ENCODE measurements at places on chromosomes 2 and 18.

DNA sequence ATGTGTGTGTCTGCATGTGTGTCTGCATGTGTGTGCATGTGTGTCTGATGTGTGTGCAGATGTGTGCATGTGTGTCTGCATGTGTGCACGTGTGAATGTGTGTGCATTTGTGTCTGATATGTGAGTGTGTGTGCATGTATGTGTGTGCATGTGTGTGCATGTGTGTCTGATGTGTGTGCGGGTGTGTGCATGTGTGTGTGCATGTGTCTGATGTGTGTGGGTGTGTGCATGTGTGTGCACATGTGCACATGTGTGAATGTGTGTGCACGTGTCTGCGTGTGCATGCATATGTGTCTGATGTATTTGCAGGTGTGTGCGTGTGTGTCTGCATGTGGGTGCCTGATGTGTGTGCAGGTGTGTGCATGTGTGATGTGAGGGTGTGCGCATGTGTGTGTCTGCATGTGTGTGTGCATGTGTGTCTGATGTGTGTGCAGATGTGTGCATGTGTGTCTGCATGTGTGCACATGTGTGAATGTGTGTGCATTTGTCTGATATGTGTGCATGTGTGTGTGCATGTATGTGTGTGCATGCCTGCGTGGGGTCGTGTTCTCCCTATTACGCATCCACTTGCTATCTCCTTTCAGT, 470.1 kb upstream of the HS6ST1 start:
- DNase-seq, result no peak

GRCh38 chr2:126877861-126878565, 20.7 kb upstream of the TEX51 start:
- DNase-seq, result no peak

- DNase-seq, result no peak
Observed at GRCh38 chr2:137262594-137262993, 497.2 kb downstream of the THSD7B start.

GRCh38 chr18:50790948-50791347, 28.9 kb downstream of the MRO start:
- no peak for DNase-seq

DNA sequence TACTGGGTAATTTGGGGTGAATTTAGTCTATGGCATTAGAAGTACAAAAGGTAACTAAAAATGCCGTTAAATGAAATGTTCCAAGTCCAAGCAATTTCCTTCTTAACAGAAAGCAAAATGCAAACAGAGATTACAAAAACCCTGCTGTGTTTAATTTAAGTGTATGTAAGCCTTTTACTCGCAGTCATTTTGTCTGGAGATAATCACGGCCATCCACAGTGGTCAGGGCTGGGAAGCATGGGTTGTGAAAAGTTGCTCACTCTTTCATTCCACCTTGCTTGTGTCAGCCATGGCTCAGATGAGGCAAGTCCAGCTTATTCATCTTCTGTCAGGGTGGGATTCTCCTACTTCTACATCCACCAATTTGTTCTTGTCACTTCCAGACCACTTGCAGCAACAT, 983.6 kb upstream of the ZEB2 start:
- no peak for DNase-seq

DNA sequence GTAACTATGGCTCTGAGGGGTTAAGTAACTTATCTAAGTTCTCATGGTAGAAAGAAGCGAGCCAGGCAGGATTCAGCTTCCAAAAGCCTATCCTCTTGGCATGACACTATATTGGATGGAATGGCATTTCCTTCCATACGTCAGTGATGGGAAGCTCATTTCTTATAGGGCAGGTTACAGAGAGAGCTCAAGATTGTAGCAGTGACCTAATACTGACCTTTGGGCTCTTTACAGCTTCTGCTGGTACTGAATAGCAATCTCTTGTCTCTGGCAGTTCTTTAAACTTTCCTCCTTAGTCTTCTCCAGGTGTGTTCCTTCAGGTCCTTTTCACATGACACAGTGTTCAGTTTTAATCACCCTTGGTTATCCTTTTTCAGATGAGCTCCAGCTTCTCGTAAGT, 133.0 kb downstream of the HRH4 start:
- no peak for DNase-seq

GRCh38 chr18:77127769-77128671, 4.6 kb downstream of the MBP start:
- DNase-seq, result no peak

DNA sequence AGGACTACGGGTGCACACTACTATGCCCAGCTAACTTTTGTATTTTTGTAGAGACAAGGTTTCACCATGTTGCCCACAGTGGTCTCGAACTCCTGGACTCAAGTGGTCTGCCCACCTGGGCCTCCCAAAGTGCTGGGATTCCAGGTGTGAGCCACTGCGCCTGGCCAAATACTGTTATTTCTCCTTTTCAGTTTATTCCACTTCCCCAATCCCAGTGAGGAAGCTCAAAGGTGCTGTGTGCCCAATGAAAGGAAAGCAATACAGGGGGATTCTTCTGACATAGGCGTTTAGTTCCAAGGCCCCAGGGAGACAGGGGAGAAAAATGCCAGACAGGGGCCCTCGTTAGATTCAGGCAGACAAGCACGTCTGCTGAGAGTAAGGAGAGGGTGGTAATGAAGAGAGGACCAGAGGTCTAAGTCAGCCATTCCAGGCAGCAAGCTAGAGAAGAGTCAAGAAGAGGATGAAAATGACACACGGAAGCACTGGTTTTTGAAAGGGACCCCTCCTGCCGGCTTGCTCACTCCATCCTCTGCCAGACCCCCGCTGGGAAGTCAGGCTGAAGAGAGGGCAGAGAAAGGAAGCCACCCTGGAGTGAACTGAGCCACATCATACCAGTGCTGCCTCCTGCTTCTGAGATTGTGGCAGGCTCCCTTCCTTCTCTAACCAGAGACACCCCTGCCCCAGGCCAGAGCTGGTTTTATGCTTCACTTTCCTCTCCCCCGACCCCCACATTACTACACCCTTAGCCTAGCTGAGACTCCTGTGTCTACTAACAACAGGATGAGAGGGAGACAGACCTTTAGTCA, 6.7 kb downstream of the INO80C start:
- no peak for DNase-seq

- DNase-seq, result no peak
Observed at GRCh38 chr2:115083225-115083624, 640.8 kb downstream of the DPP10 start.

DNA sequence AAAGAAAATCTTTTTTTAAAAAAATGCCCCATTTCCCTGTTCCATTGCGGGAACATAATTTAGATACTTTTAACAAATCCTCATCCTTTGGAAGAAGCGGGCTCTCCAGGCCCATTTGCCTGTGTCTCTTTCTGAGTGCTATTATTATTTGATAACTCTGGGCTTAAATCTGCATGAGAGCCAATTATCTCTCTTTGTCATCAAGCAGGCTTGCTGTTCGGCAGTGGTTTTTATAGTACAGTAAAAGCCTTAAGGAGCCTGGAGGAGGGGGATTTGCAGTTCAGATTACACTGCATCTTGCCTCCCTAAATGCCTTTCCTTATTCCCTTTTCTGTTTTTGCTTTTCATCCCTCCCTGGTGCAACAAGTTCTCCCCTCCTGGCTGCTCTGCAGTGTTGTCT, 50.6 kb downstream of the CELF4 start:
- DNase-seq, result no peak

DNA sequence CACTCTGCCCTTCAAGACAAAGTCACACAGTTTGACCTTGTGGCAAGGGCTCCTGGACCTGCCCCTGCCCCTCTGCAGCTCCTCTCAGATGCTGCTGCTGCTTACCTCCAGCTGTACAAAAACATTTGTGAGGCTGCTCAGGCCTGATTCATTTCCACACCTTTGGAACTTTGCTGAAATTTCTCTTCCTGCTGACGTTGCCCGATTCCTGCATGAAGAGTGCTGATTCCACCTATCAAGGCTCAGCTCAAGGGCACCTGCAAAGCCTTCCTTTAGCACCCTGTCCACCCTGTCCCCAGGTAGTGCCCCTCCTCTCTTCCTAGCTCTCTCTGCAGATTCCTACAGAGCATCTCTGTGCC, 738.3 kb upstream of the HS6ST1 start:
- no peak for DNase-seq

- no peak for DNase-seq
Observed at GRCh38 chr2:7270011-7270431, 352.8 kb downstream of the RNF144A start.

GRCh38 chr2:39660612-39661236, 5.0 kb upstream of the TMEM178A start:
- no peak for DNase-seq

DNA sequence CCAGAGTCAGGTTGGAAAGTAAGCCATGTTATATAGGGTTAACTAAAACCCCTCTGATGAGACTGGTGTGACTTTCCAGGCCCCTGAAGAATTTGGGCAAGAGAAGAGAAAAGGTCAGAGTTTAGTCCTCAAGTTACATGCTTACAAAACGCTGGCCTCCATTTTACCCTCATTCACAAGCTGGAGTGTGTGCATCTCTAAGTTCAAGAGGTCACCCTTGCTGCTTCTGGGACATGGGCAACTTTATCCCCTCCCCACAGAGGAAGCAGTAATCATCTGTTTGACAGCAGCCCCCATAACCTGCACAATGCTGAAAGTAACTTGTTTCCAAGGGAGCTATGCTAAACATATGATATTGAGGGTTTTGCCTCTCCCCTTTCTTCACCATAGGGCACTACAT, 85.2 kb upstream of the CCDC195 start:
- no peak for DNase-seq
